ENCODE measurements at places on chromosomes 6 and 20.

DNA sequence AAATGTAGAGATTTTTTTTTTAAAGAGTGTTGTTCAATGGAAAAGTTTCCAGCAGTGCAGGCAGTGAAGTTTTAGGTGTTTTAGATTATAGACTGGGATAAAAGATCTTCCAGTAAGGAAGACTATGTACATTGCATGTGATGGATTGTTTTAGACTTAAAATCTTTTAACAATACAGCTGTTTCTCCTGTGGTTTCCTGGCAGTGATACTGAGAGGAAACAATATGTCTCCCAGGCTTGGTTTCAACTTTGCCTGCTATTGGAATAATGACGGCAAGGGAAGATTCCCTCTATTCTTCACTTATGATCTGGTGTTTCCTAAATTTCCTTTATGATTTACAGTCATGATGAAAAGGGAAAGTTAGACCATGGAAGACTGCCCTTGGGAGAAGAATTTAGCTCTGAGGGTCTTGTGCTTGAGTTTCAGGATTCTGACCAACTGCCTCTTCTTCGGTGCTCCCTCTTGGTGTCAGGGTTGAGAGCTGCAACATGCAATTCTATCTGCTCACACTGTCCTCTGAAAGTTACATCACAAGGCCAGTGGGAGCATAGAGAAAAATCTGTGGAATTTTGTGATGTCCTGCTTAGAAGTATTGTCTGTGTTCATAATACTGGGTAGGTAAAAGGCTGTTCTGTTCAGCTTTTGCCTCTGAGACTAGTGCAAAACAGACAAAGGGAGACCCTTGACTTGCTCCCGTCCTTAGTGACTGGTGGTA lies 262.8 kb upstream of the MAN1A1 start:
- no peaks in the 10 kb centered on the region for H3K36me3 ChIP-seq
- H3K4me3 ChIP-seq, result no peak overlapping the region
- no peak for DNase-seq
- H3K27me3 ChIP-seq, result no peaks in the 10 kb centered on the region
- no peak overlapping the region for H3K27ac ChIP-seq

- peak overlapping the region; percentile 3 for H3K27ac ChIP-seq
- H3K4me3 ChIP-seq, result no peak overlapping the region
Observed at GRCh38 chr20:36852187-36852586, 23.8 kb upstream of the TLDC2 start.

GRCh38 chr6:108684771-108685329 lies 124.1 kb downstream of the FOXO3 start:
- no peak overlapping the region for H3K27ac ChIP-seq
- peaks cover 23% of the 10 kb centered on the region for H3K4me1 ChIP-seq
- peak; percentile 83 for DNase-seq
- no peak overlapping the region for H3K4me3 ChIP-seq
- H3K36me3 ChIP-seq, result peaks cover 3% of the 10 kb centered on the region

- no peak for DNase-seq
- no peaks in the 10 kb centered on the region for H3K36me3 ChIP-seq
- H3K4me3 ChIP-seq, result no peak overlapping the region
- no peak overlapping the region for H3K27ac ChIP-seq
Observed at GRCh38 chr6:41740366-41741162, 5.2 kb upstream of the TFEB start.

All from astrocyte (in vitro differentiated cells and primary cell).